Activated CD4-positive, alpha-beta T cell treated with anti-CD3 and anti-CD28 coated beads for 48 hours (primary cell): ENCODE measurements at places on chromosomes 1 and 21.

- peak; percentile 75 for DNase-seq
These were observed 83.6 kb upstream of the SLC25A33 start for GRCh38 chr1:9455487-9456234.

DNA sequence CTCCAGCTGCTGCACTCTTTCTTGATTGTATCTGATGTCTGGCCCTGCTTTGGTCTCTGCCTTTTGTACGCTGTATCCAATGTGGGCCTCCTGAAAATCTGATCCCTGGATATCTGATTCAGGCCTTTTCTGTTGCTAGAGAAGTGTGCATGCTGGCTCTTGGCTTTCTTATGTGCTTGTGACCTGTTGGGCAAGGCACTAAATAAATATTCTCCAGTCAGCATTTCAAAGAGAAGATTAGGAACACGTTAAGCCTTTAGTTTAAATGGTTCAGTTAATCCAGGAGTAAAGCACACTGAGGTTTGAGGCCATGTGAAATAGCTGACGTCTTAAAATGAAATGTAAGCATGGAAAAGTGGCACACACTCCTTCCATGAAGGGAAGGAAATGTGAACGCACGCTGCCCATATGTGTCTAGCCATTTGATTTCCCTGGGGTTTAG, 9.3 kb upstream of the F3 start:
- no peak for DNase-seq

DNA sequence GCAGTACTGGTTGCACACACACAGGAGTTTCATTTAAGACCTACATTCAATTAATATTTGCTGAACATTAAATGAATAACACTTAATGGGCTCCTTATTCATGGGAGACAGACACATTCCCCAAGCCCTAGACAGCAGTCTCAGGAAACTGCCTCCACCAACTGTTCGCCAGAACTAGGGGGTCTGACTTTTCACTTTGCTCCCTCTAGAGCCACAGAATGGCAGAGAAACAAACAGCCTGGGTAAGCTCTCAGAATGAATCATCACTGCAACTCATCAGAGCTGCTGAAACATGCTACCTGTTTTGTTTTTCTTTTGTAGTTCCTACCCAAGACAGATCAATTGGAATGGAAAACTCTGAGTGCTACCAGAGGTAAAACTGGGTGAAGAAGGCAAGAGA, 31.7 kb downstream of the ELK4 start:
- DNase-seq = peak; percentile 21

GRCh38 chr21:29064850-29065481, 8.5 kb downstream of the CCT8 start:
- no peak for DNase-seq

GRCh38 chr1:160664573-160665051, 17.8 kb upstream of the SLAMF1 start:
- DNase-seq = peak; percentile 51

- DNase-seq = no peak
These were observed at the start of gene FCRL4 for GRCh38 chr1:157597959-157598667. Gene FCRL4, minus strand, starts transcription at chr1:157598085. Its CDS starts 141 bp downstream, at chr1:157597944.

DNA sequence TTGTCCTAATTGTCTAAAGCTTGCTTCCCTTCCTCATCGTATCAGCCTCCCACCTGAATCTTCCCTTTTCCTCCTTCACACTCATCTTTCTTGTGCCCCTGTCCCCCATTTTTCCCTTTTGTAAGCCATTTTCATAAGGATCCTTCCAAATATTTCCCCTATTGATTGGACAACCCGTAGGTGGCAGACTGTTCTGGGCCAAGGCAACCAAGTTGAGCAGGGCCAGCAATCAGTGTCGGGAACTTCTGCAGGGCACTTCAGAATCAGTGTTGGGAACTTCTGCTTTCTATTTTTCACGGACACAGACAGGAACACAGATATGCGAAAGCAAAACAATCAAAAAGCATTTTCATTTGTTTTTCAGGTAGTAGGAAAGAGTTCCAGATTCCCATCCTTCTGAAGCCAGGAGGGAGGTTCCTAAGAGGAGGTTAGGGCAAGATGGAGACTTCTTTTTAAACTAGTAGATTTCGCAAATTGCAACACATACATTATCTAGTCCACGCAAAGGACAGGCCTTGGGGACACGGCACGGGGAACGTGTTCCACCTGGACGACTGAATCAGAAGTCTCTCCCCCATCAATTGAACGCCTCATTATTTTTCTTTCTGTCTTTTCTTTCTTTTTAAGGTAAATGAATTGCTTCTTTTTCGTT, 691 bp upstream of the MPZL1 start:
- DNase-seq = no peak

GRCh38 chr1:170735366-170736263, 71.7 kb downstream of the PRRX1 start:
- DNase-seq = no peak

- DNase-seq = no peak
These were observed 50.6 kb downstream of the NRIP1 start for GRCh38 chr21:15014221-15014620.

DNA sequence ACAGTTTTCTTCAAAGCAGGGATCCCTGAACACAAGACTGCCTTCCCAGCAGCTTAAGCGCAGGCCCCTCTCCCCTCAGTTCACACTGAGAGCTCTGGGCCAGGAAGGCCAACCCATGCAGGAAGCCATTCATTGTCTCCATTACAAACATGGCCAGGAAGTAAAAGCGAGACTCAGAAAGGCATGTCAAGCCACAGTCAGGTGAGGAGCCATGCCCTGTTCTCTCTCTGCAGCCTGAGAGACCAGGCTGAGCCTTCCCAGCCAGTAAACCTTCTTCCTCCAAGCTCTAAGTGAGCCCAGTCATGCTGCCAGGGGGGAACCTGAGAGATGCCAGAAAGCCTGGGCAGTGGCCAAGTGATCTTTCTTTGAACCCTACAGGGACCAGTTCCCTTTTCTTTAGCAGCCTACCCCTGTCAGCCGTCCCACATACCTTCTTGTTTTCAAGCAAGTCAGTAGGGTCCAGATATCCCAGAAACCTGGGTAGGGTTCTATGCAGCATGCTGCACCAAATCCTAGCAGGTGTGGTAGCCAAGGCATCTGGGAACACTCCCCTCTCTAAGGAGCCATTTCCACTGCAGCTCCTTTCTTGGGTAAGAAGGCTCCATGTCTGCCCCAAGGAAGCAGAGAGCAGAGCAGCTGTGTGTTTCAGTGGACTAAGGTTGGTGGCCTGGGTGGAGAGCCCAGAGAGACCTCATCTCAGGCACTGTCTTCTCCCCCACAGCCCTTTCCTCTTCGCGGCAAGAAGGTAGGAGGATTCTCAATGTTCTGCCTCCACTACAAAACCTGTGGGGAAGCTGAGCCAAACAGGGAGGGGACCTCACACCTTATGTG, 977 bp downstream of the TRAF3IP3 start:
- peak; percentile 51 for DNase-seq

GRCh38 chr1:117061986-117062415, 1.9 kb downstream of the TTF2 start:
- DNase-seq = peak; percentile 40

- DNase-seq = peak; percentile 10
These were observed 297.0 kb downstream of the GPATCH2 start for GRCh38 chr1:217333939-217334338.

GRCh38 chr1:17875882-17876280, 120.7 kb downstream of the ACTL8 start:
- DNase-seq = no peak

DNA sequence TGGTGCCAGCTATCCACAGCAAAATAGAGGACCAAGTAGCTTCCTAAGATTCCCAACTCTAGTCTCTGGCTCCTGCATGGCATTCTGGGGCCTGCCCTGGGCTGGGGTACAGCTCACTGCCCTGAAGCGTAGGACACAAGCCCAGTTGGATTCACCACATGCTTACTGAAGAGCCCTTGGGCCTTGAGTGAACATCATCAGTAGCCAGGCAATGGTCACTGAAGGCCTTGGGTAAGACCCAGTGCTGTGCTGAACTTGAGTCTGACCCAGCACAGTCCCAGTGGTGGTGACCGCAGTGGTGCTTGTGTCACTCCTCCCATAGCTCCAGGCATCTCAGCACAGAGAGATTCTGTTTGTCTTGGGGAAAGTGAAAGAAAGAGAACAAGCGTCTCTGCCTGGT, 7.7 kb upstream of the LCE3A start:
- no peak for DNase-seq

DNA sequence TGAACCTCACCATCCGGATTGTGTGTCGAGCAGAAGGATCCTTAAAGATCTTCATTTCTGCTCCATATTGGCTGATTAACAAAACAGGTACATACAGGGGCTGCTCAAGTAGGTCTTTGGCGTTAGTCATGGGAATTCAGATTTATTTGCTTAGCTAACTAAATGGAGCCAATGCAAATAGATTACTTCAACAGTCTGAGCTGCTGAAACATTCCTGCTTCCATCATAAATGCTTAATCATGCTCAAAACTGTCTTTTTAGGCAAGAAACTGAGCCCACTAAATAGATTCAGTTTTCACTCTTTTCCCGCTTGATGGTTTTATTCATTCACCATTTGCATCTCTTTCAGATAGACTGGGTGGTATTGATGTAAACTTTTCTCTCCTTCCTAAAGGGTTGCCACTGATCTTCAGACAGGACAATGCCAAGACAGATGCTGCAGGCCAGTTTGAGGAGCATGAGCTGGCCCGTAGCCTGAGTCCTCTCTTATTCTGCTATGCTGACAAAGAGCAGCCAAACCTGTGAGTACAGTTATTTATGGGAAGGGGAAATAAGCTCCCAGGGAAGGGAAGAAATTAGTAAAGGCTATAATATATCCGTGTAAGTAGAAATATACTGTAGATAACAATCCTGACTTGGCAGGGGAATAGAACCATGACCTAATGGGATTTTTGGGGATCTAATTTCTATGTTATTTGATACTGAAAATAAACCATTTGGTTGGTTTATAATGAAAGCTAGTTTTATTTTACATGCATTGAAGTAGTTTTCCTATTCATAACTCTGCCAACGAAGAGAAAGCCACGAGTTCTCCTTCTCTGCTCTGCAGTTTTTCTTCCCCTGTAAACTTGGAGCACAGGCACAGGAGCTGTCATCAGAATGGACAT, 126.4 kb downstream of the VPS13D start:
- no peak for DNase-seq

DNA sequence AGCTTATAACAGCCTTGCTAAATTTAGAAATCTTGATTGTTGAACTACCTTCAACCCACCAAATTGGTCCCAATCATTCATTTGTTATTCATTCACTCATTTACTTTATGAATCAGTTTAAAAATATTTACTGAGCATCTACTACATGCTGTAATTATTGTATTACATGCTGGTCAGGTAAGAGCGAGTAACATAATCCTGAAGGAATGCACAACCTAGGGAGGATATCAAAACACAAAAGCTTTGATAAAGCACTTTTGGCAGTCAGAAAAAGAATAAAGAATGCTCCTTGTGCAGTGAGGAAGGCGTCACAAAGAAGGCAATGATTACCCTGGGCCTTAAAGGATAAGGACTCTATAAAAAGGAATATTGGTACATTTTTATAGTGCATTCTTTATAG, 518.9 kb upstream of the NR5A2 start:
- no peak for DNase-seq

GRCh38 chr1:17023573-17023972, 11.8 kb upstream of the ATP13A2 start:
- no peak for DNase-seq

DNA sequence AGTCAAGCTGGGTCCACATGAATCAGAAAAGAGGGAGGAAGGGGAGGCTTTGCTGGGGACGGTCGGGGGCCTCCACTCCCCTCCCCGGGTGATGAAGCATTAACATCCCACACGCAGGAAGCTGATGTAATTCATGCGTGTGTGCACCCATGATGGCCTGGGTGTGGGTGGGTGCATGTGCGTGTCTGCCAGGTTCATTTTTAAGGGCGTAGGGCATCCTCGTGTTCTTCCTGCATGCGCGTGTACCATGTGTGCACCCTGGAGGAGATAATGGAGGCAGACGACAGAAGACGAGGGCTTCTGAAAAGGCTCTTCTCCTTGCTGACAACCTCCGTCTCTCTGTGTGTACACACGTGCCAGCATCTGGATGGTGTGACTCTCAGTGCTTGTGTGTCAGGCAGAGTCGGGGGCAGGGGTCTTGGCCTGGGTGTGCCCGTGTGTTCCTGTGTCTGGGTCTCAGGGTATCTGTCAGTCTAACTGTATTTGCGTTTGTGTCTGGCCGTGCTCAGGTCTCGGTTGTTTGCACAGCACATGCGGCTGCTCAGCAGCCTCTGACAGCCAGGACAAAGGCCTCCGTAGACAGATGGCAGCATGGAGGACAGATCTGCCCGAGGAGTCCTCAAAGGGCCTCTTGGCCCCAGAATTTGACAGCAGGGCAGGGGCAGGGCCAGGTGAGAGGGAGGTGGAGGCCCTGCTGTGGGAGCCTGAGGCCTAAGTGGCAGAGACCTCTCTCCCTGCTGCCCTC, 2.4 kb downstream of the RAP1GAP start:
- no peak for DNase-seq

DNA sequence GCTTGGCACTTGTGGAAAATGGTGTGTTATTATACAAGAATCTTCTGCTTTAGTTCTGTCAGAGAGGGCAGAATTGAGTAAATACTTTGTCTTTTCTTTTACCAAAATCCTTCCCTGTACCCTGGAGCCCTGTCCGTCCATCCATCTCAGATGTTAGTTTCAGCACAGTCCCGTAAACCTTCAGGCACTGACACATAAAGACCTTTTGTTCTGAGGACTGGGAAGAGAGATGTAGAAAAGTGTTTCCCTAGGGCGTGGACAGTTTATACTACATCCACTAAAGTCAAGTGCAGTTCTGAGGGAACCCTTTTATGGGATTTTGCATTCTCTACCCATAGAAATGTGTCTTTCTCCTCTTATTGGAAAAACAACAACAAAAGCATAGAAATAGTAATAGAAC, 162.4 kb downstream of the PDE4B start:
- no peak for DNase-seq

- no peak for DNase-seq
These were observed 381.4 kb upstream of the ZRANB2 start for GRCh38 chr1:71462247-71462646.

GRCh38 chr21:27152996-27153395, 186.1 kb upstream of the ADAMTS5 start:
- DNase-seq = no peak

GRCh38 chr1:30645807-30646206, 77.6 kb downstream of the MATN1 start:
- DNase-seq = no peak

GRCh38 chr1:212203630-212204029, 81.6 kb upstream of the PPP2R5A start:
- no peak for DNase-seq

- DNase-seq = no peak
These were observed 43.2 kb upstream of the PLA2G4A start for GRCh38 chr1:186785503-186785902.

- no peak for DNase-seq
These were observed 132.5 kb downstream of the PRDM2 start for GRCh38 chr1:13832536-13832935.
